Activated CD8-positive, alpha-beta T cell treated with anti-CD3 and anti-CD28 coated beads for 36 hours (primary cell): ENCODE measurements at places on chromosomes 4 and X. TPM values are rescaled to one million over a fixed set of nuclear protein-coding genes. Genes with fewer than 3 reads are reported as not detected.

DNA sequence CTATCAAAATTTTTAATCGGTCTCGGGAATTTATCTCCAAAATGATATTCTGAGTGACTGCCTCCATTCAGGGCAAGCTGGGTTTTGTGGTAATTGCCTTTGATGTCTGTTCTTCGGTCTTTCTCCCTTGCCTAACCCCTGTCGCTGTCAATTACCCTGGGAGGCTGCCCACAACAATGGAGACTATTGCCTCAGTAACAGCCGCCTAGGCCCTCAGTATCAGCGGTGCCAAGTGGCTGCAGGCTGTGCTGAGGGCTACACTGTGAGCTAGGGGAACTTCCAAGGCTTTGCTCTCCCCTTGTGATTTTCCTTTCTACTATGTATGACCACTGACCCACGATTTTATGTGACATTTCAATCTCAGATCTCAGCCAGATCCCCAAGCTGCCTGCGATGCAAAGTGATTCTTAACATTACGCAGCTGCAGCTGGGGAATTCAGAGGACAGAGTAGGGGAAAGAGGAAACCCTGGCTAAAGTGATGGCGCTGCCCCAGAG lies 36.3 kb upstream of the REST start:
- H3K36me3 ChIP-seq, result no peaks in the 10 kb centered on the region
- peaks cover 1% of the 10 kb centered on the region for H3K27me3 ChIP-seq
- DNase-seq, result peak; percentile 11
- H3K4me1 ChIP-seq, result peaks cover 5% of the 10 kb centered on the region

MYL5 gene
- total RNA-seq, result 14.7 TPM

DNA sequence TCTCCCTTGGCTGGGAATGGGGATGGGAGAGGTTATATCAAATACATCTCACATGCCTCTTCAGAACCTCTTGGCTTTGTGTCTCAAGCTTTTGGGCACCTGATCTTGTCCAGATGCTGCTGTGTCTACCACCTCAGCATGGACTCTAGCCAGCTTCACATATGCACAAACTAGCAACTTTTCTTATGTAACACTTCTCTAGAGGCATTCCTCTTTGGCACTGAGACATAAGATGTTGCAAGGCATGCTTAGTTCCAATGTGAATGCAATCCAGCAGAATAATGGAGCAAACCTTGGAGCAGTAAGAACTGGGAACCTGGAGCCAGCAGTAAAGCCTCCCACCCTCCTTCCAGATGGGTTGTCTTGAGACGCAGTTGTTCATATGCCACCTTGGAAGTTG lies 113.4 kb upstream of the TMEM47 start:
- no peaks in the 10 kb centered on the region for H3K4me1 ChIP-seq
- H3K4me3 ChIP-seq, result no peak overlapping the region
- H3K36me3 ChIP-seq, result no peaks in the 10 kb centered on the region
- no peaks in the 10 kb centered on the region for H3K27me3 ChIP-seq

TEC gene
- 3.6 TPM for total RNA-seq

DNA sequence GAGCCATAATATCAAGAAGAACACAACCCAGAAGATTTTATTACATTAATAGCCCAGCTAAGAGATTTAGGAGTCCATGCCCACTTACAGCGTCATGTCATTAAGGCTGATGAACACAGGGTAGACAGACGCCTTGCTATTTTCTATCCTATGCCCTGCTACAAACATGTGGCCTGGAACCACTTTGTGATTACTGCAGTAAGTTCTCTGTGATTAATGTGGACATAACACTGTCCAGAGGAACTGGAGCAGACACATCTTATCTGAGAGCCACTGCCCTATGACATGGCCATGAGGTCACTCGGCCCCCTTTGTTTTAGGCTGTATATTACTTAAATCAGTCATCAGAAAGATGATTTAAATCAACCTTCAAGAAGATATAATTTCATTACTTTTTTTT lies 211.7 kb downstream of the MAML3 start:
- H3K4me1 ChIP-seq, result peaks cover 7% of the 10 kb centered on the region
- no peak overlapping the region for H3K27ac ChIP-seq
- no peak overlapping the region for H3K4me3 ChIP-seq
- no peak for DNase-seq
- H3K36me3 ChIP-seq, result no peaks in the 10 kb centered on the region

DNA sequence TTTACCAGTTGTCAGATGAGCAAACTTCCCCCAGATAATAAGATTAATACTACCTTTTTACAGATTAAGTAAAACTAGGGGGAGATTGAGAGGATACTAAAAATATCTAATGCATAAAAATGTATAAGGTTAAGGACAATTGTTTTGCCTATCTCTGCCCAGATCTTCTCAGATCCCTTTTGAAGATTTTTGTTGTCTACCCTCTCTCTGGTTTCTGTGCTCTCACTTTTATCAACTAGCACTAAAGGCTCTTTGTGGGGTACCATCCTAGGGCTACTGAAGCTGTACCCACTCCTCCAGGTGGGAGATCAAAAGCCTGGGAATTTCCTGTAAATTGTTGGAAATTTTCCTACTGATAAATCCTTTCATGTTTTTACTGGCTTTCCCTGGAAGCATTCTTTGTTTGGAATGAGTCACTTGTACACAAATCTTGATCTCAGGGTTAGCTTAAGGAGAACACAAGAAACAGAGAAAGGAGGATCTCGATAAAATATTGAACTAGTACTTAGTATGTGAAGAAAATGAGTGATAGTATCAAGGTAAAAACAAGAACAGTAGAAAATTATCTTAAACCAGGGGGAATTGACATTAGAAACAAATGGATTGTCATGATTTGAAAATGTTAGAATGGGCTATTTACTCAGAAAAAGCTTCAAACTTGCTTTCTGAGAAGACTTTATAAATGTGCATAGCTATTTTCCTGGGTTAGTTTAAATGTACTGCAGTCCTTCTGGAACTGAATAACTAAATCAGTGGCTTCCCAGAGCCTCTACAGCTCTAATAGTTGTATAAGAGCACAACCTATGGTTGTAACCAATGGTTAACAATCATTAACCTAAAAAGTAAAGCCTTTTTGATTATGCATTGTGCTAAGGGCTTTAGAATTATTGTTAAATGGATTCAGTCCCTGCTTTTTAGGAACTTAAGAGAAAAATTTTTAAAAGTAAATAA lies 679.9 kb upstream of the MAGEB2 start:
- no peak for DNase-seq
- no peaks in the 10 kb centered on the region for H3K4me1 ChIP-seq
- H3K4me3 ChIP-seq, result no peak overlapping the region
- no peaks in the 10 kb centered on the region for H3K36me3 ChIP-seq
